Left colon (tissue), 2 donors: ENCODE measurements at places on chromosomes 4 and X. TPM values are rescaled to one million over a fixed set of nuclear protein-coding genes. Genes with fewer than 3 reads are reported as not detected.

DMD gene
- 28.8 TPM for total RNA-seq

AFM gene
- total RNA-seq: not detected

CSAG2 gene
- not detected for total RNA-seq

ALAS2 gene
- total RNA-seq: not detected

GRCh38 chr4:15610855-15611254 lies 44.3 kb downstream of the FBXL5 start:
- DNase-seq: no peak

GRCh38 chr4:77035153-77035552 lies 40.6 kb downstream of the CCNI start:
- no peak for DNase-seq

DNA sequence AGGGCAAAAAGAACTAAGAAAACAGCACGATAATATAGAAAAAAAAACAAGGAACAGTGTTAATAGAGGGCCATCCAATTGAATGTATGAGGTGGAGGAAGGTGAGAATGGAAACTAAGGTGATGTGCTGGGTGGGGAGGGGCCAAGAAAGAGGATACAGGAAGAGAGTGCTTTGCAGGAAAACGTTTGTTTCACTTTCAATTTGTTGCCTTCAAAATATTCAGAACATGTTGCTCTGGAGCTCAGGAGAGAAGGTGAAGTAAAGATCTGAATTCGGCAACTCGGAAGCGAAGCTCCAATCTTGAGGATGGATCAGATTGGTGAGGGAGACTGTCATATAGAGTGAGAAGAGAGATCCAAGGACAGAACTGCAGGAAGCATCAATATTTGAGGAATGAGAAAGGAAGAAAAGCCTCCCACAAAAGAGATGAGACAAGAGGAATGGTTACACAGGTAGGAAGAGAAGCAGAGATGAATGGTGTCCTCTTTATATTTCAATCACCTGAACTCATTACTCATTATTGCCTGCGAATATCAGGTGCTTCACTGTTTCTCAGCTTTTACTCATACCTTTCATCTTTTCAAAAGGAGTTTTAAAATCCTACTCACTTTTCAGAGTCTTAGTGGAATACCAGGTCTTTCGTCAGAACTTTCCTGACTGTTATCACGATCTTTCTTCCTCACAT lies 14.7 kb upstream of the SEC24D start:
- DNase-seq: peak; percentile 27

GRCh38 chrX:39117101-39117500 lies 315.8 kb downstream of the MID1IP1 start:
- DNase-seq: no peak

- no peak for DNase-seq
Measured at GRCh38 chrX:118679290-118679689, 48.1 kb upstream of the IL13RA1 start.

DNA sequence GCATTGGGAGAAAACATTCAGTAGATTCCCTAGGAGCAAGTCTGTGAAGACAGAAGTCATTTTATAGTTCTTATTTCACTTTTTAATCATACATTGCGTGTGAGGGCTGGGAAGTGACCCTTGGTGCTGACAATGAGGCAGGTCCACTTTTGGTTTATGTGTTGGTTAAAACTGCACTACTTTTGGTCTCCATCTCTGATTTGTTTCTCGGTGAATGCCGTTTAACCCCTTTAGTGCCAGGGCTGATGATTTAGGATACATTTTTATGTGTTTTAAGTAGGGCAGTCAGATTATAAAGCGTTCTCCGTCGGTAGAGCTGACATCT lies 110.4 kb downstream of the AFF1 start:
- DNase-seq: no peak

- no peak for DNase-seq
Measured at GRCh38 chr4:797066-797465, 28.9 kb downstream of the CPLX1 start.

- DNase-seq: no peak
Measured at GRCh38 chr4:1998296-1998695, 10.5 kb downstream of the NELFA start.

DNA sequence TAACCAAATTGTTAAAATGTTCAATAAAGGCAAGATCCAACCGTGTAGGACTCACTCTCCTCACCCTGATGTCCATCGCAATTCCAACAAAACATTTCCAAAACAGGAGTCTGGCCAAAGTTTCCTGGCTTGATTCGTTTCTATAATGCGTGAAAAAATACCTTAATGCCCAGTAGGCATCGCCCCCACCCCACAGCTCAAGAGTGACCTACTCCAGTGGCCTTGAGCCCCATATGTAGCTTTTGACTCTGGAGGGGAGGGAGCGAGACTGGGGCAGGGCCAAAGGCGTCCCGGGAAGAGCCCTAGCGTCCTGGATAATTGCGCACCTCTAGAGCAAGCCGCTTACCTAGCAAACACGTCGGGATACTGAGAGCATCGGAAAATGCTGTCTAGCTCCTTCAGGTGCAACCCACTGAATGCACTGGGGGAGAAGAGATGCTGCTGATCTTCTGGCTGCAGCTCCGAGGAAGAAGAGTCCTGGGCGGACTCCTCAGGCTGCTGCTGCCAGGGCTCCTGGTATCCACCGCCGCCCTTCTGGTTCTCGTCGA lies 55.6 kb upstream of the NKAP start:
- DNase-seq: no peak

- DNase-seq: no peak
Measured at GRCh38 chr4:95013236-95013635, 255.5 kb downstream of the BMPR1B start.

- peak; percentile 55 for DNase-seq
Measured at GRCh38 chr4:143076723-143077122, 108.0 kb upstream of the USP38 start.

DNA sequence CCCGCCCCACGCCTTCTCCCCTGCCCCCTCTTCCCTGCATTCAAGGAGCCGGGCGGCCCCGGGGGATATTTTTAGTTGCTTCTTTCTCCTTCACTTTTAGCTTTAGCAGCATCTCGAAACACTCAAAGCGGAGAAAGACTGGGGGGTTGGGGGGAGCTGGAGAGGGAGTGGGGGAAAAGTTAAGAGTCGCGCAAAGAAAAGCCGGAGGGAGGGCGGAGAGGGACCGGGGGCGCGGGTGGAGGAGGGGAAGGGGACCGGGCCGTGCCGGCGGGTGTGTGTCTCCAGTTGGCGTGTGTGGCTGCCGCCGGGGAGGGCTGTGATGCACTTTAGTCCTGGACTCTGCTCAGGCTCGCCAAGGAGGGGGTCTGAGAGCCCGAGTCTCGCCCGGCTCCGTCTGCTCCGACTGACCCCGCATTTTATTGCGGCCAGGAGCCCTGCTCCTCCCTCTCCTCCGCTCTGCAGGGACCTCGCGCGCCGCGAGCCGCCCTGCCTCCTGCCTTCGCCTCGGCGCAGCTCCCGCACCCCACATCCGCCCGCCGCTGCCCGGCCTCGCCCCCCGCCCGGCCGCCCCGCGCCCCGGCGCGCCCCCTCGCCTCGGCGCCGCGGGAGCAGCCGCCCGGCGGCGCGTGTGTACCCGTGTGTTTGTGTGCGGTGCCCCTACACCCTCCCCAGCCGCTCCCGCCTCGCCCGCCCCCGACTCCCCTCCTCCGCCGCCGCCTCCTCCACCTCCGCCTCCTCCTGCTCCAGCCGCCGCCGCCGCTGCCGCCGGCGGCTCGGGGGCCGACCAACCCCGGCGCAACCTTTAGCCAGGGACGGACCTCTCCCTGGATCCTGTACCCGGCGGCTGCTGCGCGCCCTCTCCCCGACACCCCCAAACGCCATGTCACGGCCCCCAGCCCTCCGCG lies 1.4 kb downstream of the ZNF827 start:
- peak; percentile 83 for DNase-seq

- peak; percentile 89 for DNase-seq
Measured at GRCh38 chr4:10115797-10116568, 616 bp downstream of the WDR1 start.

DNA sequence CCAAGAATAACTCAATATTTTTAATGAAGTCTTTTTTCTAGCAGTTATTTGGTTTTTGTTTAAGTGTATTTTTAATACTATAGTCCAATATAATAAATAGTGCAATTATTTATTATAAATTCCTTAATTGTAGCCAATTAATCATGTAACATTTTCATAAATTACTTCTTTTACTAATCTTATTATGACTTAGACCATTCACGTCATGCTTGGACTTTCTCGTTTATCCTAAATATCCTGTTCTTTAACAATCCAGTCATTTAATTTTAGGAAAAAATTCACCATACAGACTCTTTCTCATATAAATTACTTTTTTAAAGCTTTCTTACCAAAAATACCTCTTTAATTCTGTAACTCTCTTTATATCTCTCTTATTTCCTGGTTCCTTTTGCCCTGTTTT lies 350.1 kb downstream of the AR start:
- no peak for DNase-seq
